Spleen (tissue), 13 donors: ENCODE measurements at places on chromosomes 5 and 9. TPM values are rescaled to one million over a fixed set of nuclear protein-coding genes. Genes with fewer than 3 reads are reported as not detected.

LPCAT1 gene
- total RNA-seq = 140 TPM

PCDHA12 gene
- total RNA-seq = not detected

ABCA2 gene
- 97.5 TPM for total RNA-seq

PTGS1 gene
- 14.0 TPM for total RNA-seq
